Cardiac fibroblast (primary cell): ENCODE measurements at places on chromosomes 6 and 20.
A peak's percentile ranks its signal among the peaks of the same experiment; 100 is the strongest.

DNA sequence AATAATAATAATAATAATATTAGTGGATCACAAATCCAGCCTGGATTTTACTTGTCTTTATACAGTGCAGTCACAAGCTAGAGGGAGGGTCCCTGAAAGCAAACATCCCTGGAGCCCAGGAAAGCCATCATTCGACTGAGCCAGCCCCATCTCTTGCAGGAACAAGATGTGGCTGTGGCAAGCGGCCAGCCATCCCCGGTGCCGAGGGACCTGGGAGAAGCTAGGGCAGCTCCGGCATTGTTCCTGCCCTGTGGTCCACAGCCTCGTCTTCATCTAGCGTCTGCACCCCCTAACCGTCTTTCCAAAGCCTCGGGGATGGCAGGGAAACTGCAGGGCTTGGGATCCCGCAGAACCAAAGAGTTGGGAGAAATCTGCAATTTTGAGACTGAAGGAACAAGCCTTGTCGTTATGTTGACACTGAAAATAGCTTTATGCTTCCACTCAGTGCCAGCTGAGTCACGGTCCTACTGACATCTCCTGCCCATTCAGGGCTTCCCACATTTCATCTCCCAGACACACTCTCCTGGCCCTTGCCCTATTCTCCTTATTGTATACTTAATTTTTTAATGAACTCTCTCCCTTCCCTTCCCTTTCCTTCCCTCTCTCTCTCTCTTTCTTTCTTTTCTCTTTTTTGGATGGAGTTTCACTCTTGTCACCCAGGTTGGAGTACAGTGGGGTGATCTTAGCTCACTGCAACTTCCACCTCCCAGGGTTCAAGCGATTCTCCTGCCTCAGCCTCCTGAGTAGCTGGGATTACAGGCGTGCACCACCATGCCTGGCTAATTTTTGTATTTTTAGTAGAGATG lies 62.5 kb upstream of the ZNFX1 start:
- DNase-seq: no peak

GRCh38 chr6:139425780-139426179 lies 51.3 kb upstream of the CITED2 start:
- peak; percentile 12 for DNase-seq

DNA sequence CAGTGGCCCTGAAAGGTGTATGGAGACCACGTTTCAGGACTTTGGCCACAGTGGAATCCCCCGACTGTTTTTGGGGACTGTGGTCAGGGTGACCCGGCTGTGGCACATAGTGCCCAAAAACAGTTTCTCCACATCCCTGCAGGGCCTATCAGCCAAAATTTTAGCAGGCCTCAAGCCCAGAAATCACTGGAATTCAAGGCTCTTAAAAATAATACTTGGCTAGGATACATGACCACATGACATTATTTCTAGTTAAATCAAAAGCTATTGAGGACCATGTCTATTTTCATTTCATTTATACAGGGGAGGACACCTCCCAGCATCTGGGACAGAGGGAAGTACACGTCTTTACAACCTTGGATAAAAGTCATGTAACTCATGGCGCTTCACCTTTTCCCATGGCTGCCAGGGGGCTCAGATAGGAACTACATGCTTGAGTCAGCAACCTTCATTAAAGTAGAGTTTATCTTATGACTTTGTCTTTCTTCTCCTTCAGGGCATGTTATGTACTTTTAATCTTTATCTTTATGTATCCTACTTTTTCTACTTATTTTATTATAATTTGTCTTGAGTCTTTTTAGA lies 70.8 kb upstream of the CD93 start:
- DNase-seq: no peak

- no peak for DNase-seq
Measured at GRCh38 chr20:1664911-1665310, 7.3 kb upstream of the SIRPG start.

GRCh38 chr6:122839472-122839871 lies 50.4 kb downstream of the SMPDL3A start:
- peak; percentile 71 for DNase-seq

- DNase-seq: no peak
Measured at GRCh38 chr6:22231050-22231449, 65.8 kb downstream of the PRL start.

GRCh38 chr20:11227602-11228001 lies 553.8 kb upstream of the JAG1 start:
- DNase-seq: no peak

GRCh38 chr20:31605902-31606803 lies 1.1 kb downstream of the ID1 start:
- DNase-seq: peak; percentile 32

DNA sequence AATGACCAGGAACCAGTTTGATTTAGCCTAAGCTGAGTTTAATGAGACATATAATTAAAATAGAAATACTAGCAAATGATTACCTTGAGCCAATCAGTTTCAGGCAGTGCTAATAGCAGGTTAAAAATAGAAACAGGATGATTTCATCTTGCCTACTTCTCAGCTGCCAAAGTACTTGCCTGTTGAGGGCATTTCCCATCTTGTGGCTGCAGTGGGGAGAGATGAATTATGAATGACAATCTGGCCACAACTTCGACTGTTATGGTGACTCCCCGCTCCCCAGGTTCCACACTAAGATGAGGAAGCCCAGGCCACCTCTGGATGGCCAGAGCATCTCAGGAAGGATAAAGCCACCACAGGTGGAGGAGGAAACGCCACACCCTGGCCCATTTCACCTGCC lies 31.3 kb downstream of the MBOAT1 start:
- DNase-seq: no peak

- DNase-seq: no peak
Measured at GRCh38 chr6:35566794-35567193, 54.1 kb upstream of the TULP1 start.

- no peak for DNase-seq
Measured at GRCh38 chr6:15026832-15027231, 219.0 kb upstream of the JARID2 start.

- DNase-seq: no peak
Measured at GRCh38 chr20:19890445-19891051, 126.6 kb upstream of the NAA20 start.
